Spleen (tissue), 13 donors: ENCODE measurements at places on chromosomes 2 and 18.

DNA sequence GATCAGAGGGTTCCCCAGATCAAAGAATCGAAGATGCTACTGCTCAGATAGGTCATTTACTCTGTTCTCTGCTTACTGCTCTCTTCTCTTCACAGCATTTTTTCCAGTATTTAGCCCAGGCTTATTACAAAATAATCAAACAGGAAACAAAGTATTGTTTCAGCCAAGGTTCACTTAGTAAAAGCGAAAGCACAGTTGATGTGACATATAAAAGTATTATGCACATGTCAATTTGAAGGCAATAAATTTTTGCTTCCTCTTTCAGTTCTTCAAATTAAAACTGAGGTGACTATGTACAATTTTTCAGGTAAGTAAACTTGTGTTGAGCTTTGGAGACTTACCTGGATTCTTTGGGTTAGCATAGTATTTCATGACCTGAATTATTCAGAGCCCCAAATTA, 262.8 kb upstream of the CHST9 start:
- peak overlapping the region; percentile 59 for H3K27ac ChIP-seq
- H3K27me3 ChIP-seq, result no peaks in the 10 kb centered on the region
- no peak for DNase-seq
- no peak overlapping the region for H3K4me3 ChIP-seq

- H3K4me3 ChIP-seq, result no peak overlapping the region
- no peak for DNase-seq
- H3K27ac ChIP-seq, result no peak overlapping the region
- H3K36me3 ChIP-seq, result peaks cover 24% of the 10 kb centered on the region
- H3K27me3 ChIP-seq, result no peaks in the 10 kb centered on the region
- H3K4me1 ChIP-seq, result peaks cover 13% of the 10 kb centered on the region
These were observed 66.5 kb downstream of the STK39 start for GRCh38 chr2:168180914-168181313.

DNA sequence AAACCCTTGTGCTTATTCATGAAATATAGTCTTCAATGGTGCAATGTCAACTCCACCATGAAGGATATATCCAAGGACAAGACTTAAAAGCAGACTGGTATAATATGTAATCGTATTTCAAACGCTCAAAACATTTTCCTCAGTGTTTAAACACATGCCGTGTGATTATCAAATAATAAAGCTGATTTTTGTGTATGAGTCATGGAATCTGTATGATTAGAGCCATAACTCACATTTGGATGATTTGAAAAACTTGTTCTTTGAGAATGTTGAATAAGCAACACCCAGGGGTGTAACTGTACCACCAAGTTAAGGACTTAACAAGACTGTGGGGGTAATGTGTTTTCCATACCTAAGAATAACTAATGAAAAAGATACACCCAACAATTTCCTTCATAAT, 215.3 kb downstream of the STK39 start:
- no peaks in the 10 kb centered on the region for H3K27me3 ChIP-seq
- no peaks in the 10 kb centered on the region for H3K4me1 ChIP-seq
- no peak for DNase-seq
- no peaks in the 10 kb centered on the region for H3K36me3 ChIP-seq
- no peak overlapping the region for H3K27ac ChIP-seq
- no peak overlapping the region for H3K4me3 ChIP-seq

DNA sequence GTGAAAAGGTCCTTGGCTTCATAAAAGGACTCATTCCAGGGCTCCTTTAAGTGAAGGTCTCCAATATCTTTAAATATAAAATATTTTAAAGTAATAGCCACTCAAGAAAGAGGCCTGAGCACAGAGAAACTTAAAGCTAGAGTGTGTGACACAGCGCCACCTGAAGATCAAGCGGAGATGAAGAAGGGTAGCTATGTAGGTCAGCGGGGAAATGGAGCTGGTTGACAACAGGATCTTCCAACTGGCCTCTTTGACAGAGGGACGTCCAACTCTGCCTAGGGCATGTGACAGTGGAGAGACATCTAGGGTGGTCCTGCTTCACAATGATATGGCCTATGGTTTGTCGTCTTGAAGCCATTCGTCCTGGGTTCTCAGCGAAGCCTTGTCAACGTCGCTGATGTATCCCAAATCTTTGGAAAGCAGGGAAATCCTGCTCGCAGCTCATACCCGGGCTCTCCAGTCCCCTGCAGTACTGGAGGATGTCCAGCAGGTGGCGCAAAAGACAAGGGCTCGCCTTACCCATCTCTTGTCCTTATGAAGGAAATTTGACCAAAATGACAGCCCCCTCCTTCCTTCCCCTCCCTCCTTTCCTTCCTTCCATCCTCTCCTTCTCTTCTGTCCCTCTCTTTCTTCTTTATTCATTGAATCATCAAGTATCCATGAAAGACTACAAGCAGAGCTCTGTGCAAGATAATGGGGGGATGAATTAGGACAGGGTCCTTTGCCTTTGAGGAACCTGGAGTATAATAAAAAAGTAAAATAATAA, 59.6 kb downstream of the LONRF2 start:
- no peak overlapping the region for H3K27ac ChIP-seq
- no peaks in the 10 kb centered on the region for H3K36me3 ChIP-seq
- H3K27me3 ChIP-seq, result no peaks in the 10 kb centered on the region
- H3K4me3 ChIP-seq, result no peak overlapping the region
- no peaks in the 10 kb centered on the region for H3K4me1 ChIP-seq

DNA sequence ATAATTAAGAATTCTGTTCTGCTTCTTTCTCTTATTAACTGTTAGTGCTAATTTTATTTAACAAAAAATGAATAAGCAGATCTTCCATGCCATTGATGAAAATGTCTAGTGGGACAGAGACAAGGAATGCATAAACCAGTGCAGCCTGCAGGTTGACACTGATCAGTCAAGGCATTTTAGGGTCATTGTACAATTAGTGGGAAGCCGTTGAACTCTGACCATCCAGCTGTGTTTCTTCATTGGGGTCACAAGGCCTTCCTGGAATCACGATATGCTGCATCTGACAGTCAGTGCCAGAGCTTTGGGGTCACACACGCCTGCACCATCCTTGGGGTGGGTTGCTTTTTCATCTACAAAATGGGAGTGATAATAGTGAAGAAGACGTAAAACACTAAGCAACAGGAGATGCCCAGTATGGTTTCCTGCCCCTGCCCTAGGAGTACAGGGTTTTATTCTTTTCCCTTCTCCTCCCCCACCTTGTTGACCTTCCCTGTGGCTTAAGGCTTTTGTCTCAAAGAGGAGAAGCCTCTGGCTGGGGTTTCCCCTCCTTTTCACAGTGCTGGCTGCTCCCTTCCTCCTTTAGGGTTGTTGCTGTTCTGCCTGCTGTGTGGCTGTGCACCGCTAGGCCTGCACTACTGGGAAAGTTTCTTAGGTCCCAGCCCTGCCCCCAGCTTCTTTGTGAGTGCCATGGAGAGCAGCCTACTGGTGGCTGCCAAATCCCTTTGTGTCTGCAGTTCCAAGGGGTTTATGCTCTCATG, 245.6 kb downstream of the TPGS2 start:
- H3K27me3 ChIP-seq, result no peaks in the 10 kb centered on the region
- DNase-seq, result no peak
- H3K27ac ChIP-seq, result no peak overlapping the region
- H3K4me1 ChIP-seq, result no peaks in the 10 kb centered on the region
- no peaks in the 10 kb centered on the region for H3K36me3 ChIP-seq
- no peak overlapping the region for H3K4me3 ChIP-seq

GRCh38 chr18:76604935-76605240, 109.8 kb upstream of the ZNF516 start:
- no peaks in the 10 kb centered on the region for H3K4me1 ChIP-seq
- H3K27me3 ChIP-seq, result no peaks in the 10 kb centered on the region
- no peak overlapping the region for H3K27ac ChIP-seq
- H3K4me3 ChIP-seq, result no peak overlapping the region
- no peaks in the 10 kb centered on the region for H3K36me3 ChIP-seq

DNA sequence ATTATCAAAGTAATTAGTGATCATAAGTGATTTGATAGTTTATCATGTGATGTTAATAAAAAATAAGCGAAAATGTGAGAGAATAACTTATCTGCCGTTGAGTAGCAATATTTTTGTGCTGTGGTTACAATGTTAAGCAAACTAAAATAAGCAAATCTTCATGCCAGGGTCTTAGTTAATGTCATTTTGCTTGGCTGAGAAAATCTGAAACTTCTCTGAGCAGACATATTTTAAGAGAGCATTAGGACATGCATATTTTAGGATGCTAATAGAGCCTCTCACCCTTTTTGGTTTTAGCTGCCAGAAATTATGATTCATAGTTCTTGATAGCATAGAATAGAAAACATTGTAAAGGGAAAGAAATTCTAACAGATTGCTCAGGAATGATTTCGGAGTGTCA, 233.5 kb upstream of the ZEB2 start:
- no peak overlapping the region for H3K27ac ChIP-seq
- H3K4me1 ChIP-seq, result no peaks in the 10 kb centered on the region
- no peak for DNase-seq
- H3K4me3 ChIP-seq, result no peak overlapping the region

GRCh38 chr2:42562474-42563144, 5.8 kb upstream of the MTA3 start:
- H3K4me3 ChIP-seq, result no peak overlapping the region
- H3K27me3 ChIP-seq, result no peaks in the 10 kb centered on the region
- peaks cover 1% of the 10 kb centered on the region for H3K4me1 ChIP-seq
- no peak for DNase-seq
- H3K27ac ChIP-seq, result no peak overlapping the region
- no peaks in the 10 kb centered on the region for H3K36me3 ChIP-seq

DNA sequence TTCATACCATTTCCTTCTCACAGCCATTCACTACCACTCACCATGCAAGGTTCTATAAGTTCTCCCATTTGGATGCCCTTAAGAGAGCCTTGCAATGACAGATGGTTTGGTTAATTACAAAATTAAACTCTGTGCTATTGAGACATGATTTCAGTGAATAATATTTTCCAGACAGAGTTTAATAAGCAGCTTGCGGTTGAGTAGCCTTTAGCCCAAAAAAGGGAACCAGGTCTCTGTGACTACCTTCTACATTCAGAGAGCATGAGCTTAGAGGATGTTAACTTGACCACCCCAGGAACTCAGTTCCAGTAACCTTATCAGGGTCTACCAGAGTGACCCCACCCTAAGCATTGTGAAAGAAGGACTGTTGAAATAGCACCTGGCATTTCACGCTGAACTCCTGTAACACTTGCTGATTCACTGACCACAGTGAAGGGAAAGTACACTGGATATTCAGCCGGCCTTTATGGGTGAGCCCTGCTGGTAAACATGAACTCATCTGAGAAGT, 1173.1 kb upstream of the ZEB2 start:
- H3K27ac ChIP-seq, result peak overlapping the region; percentile 16
- no peak overlapping the region for H3K4me3 ChIP-seq
- no peaks in the 10 kb centered on the region for H3K27me3 ChIP-seq

DNA sequence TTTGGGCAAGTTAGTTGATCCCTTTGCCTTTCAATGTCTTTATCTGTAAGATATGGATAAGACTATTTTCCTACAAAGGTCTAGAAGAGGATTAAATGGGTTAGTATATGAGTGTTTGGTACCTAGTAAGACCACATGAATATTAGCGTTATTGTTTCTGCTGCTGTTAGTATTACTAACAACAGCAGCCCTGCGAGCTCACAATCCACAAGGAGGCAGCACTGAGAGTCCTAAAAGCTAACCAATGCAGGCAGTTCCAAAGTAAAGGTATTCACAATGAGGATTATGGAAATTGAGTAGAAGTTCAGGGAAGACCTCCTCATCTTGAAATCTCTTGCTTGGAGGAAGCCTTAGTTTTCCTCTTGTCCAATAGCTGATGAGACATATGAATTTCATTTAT, 248.9 kb downstream of the TDRD15 start:
- no peak overlapping the region for H3K4me3 ChIP-seq
- H3K36me3 ChIP-seq, result no peaks in the 10 kb centered on the region
- H3K4me1 ChIP-seq, result no peaks in the 10 kb centered on the region
- no peak for DNase-seq

DNA sequence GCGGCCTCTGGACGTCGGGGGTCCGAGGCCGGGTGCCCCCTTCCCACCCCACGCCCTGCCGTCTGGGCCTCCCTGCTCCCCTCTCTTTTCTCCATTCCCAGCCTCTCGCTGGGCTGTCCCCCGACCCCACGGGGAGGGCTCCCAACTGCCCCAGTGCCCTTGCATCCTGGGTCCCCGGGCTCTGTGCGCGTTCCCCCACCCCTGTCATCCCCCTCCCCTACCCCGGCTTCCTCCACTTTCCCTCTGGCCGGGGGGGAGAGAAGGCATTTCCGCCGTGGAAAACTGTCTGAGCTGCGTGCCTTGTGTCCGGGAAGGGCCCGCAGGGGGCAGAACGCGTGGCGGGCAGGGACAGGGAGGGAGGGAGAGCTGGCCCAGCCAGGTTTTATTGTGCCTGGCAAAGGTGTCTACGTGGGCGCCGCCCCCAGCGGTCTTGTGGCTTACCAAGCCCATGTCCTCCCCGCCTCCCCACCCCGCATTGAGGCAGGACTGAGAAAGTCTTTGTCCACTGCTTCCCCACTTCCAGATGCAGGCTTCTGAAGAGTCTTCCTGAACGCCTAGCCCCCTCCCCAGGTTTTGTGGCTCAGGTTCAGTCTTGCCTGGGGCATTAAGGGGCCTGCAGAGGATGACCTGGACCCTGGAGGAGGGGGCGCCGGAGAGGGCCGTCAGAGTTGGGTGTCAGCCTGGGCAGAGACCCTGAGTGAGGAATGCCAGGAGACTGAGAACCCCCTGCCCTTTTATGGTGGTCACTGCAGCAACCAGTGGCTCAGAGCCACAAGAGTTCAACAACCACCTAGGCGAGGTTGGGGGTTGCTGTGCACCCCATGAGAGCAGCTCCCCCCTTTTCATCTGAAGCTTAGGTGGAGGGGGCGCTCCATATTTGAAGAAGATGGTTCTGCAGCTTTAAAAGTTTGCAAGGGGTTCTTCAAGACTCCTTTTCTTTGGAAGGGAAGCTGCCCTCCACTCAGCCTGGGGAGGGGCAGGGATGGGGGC, 1.3 kb downstream of the ITM2C start:
- H3K27me3 ChIP-seq, result no peaks in the 10 kb centered on the region
- no peaks in the 10 kb centered on the region for H3K36me3 ChIP-seq
- H3K4me1 ChIP-seq, result peaks cover 66% of the 10 kb centered on the region
- peak overlapping the region; percentile 81 for H3K4me3 ChIP-seq

DNA sequence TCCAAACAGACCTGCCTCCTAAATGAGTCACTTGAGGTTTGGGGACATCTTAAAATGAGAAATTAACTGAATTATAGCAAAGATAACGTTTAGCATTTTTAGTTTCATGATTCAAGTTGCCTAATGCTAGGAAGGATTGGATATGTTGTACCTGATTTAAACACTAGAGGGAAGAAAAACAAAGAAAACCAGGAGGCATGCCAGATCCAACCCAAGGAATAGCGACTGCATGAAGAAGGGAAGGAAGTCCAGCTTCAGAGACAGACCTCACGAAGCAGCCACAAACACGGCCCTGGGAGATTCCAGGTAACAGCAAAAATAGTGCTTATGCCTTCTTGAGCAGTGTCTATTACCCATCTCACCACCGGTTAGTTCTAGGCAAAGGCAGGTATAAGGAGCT, 499.9 kb upstream of the SPHKAP start:
- H3K27ac ChIP-seq, result no peak overlapping the region
- no peak overlapping the region for H3K4me3 ChIP-seq
- no peaks in the 10 kb centered on the region for H3K36me3 ChIP-seq
- H3K27me3 ChIP-seq, result no peaks in the 10 kb centered on the region
- no peak for DNase-seq
